ENCODE measurements at places on chromosomes 6 and 20. TPM values are rescaled to one million over a fixed set of nuclear protein-coding genes. Genes with fewer than 3 reads are reported as not detected.

HSPA12B gene
- total RNA-seq = 2.2 TPM

HLA-DPA1 gene
- 19.7 TPM for total RNA-seq

ARMC12 gene
- 1.5 TPM for total RNA-seq

SRMS gene
- not detected for total RNA-seq

AURKA gene
- total RNA-seq = 6.7 TPM

DEFB125 gene
- total RNA-seq = not detected

TNF gene
- 1.1 TPM for total RNA-seq

FAM209A gene
- not detected for total RNA-seq

SLC25A27 gene
- 27.5 TPM for total RNA-seq

DNMT3B gene
- total RNA-seq = 0.79 TPM

PGC gene
- not detected for total RNA-seq

PRSS35 gene
- not detected for total RNA-seq

MOG gene
- total RNA-seq = not detected

WRNIP1 gene
- 58.3 TPM for total RNA-seq

CLVS2 gene
- total RNA-seq = not detected

NFATC2 gene
- 12.0 TPM for total RNA-seq

VTA1 gene
- total RNA-seq = 23.9 TPM

SH3BGRL2 gene
- 177 TPM for total RNA-seq

CST5 gene
- not detected for total RNA-seq

BTN1A1 gene
- 0.32 TPM for total RNA-seq

LCA5 gene
- 1.6 TPM for total RNA-seq

PAK5 gene
- not detected for total RNA-seq

LGSN gene
- 0.32 TPM for total RNA-seq

KCNK15 gene
- total RNA-seq = 1.3 TPM

GRM1 gene
- not detected for total RNA-seq

Data from transverse colon (tissue), 4 donors.